ENCODE measurements at places on chromosomes 7 and 10. TPM values are rescaled to one million over a fixed set of nuclear protein-coding genes. Genes with fewer than 3 reads are reported as not detected.

The TUBAL3 gene
- total RNA-seq: not detected

The MYPN gene
- not detected for total RNA-seq

The MSMB gene
- not detected for total RNA-seq

The DPYSL4 gene
- total RNA-seq: 15.0 TPM

The C10orf95 gene
- total RNA-seq: 0.18 TPM

The GIMAP1 gene
- 3.6 TPM for total RNA-seq

The SH2B2 gene
- total RNA-seq: 2.6 TPM

The KLHDC10 gene
- 28.8 TPM for total RNA-seq

The SPDYE1 gene
- total RNA-seq: not detected

DNA sequence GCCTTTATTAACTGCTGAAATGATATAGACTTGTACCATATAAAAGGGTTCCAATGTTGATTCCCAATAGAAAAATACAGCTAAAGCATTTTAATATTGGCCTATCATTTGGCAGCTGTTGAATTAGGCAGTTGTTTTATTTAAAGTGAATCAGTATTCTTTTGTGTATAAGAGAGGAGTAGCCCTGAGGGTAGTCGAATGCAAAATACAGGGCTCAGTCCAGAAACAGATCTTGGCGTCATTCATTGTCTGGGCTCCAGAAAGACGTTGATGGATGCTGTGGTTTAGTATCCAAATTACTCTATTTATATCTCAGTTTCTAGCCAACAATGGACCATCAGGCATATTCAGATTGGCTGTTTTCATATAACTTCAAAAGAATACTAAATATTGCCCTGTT, 193.6 kb downstream of the VTI1A start:
- no peak overlapping the region for H3K4me3 ChIP-seq
- H3K36me3 ChIP-seq: no peaks in the 10 kb centered on the region
- no peaks in the 10 kb centered on the region for H3K4me1 ChIP-seq
- DNase-seq: no peak
- no peak overlapping the region for H3K27ac ChIP-seq

DNA sequence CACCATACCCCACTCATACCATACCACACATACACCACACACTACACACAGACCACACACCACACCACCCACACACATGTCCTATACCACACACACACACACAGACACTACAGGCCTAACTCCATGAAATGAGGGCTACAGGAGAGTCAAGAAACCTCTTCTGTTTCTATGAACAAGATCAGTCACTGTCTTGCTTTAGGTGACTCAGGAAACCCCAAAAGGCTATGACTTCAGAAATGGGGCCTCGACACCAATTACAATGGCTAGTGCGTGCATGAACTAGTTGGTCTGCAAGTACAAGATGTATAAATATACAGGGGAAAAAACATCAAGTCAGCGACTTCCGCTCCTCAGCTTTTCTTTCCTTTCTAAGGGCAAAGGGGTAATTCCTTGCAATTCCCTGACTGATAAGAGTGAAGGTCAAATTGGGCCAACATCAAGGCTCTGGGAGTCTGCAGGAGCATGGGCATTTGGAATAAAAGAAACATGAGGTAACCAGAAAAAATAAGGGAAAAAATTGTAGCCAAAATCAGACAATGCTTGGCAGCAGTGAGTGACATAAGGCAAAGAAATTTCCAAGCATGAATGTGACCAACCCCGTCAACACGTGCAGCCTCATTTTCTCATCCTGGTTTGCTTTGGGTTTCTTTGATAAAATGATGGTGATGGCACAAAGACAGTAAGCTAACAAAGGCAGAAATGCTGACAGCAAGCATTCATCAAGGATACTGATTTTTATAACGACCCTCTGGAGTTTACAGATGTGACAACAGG, 1.5 kb downstream of the PKD1L1 start:
- no peak for DNase-seq
- no peak overlapping the region for H3K27ac ChIP-seq
- H3K36me3 ChIP-seq: no peaks in the 10 kb centered on the region
- peak overlapping the region; percentile 78 for H3K4me3 ChIP-seq
- peaks cover 4% of the 10 kb centered on the region for H3K27me3 ChIP-seq
- H3K4me1 ChIP-seq: peaks cover 65% of the 10 kb centered on the region

GRCh38 chr7:87123105-87123504, 29.1 kb upstream of the DMTF1 start:
- no peaks in the 10 kb centered on the region for H3K27me3 ChIP-seq
- H3K27ac ChIP-seq: no peak overlapping the region

- no peak overlapping the region for H3K4me3 ChIP-seq
- DNase-seq: no peak
- peaks cover 2% of the 10 kb centered on the region for H3K4me1 ChIP-seq
- no peak overlapping the region for H3K27ac ChIP-seq
- no peaks in the 10 kb centered on the region for H3K27me3 ChIP-seq
Measured at GRCh38 chr7:24869572-24869971, 110.4 kb downstream of the OSBPL3 start.

DNA sequence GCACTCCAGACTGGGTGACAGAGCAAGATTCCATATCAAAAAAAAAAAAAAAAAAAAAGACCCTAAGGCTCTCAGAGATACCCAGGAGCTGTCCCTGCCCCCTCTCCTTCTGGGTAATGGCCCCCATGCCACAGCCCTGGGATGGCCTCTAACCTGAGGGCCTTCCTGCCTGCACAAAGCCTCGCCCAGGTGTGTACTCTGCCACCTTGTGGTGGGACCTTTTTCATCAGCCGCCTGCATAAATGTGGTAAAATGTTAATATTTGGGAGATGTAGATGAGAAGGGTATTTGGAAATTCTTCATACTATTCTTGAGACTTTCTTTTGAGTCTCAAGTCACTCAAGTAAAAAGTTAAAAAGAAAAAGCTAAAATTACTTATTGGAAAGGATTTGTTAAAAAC, 46.3 kb upstream of the RNF216 start:
- H3K4me1 ChIP-seq: peaks cover 4% of the 10 kb centered on the region
- peak; percentile 43 for DNase-seq
- H3K36me3 ChIP-seq: peaks cover 5% of the 10 kb centered on the region
- peaks cover 2% of the 10 kb centered on the region for H3K27me3 ChIP-seq
- H3K27ac ChIP-seq: peak overlapping the region; percentile 48
- peak overlapping the region; percentile 37 for H3K4me3 ChIP-seq

DNA sequence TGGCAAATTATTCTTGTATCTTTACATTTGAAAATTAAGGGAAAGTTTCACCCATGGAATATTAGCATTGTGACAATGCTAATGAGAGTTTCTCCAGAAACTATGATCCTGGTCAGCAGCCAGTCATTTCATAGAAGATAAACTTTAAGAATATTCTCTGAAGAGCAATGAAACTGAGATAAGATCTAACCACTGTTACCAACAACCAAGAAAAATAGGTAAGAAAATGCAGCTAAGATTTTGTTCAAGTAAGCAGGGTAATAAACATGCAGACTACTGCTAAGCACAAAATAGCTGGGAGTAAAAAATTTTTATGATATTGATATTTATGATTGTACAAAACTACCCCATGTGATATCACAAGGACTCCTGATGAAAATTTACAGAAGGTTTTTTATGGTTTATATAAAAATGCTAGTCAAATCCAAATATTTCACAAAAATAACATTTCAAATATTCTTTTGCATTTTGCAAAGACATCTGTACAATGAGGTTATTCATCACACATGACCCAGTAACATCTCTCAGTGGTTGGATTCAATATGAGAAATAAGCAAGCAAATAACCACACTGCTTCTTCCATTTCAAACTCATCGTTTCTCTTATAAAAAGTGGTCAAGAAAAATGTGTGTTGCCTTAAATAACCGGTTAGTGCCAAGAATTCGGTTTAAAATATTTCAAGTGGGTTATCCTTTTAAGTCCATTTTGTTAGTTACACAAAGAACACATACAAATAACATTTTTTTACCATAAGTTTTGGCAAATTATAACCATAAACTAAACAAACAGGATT, 251.6 kb downstream of the DIP2C start:
- peaks cover 14% of the 10 kb centered on the region for H3K36me3 ChIP-seq
- H3K27me3 ChIP-seq: peaks cover 7% of the 10 kb centered on the region
- no peaks in the 10 kb centered on the region for H3K4me1 ChIP-seq
- no peak overlapping the region for H3K27ac ChIP-seq
- no peak for DNase-seq
- H3K4me3 ChIP-seq: peak overlapping the region; percentile 79

DNA sequence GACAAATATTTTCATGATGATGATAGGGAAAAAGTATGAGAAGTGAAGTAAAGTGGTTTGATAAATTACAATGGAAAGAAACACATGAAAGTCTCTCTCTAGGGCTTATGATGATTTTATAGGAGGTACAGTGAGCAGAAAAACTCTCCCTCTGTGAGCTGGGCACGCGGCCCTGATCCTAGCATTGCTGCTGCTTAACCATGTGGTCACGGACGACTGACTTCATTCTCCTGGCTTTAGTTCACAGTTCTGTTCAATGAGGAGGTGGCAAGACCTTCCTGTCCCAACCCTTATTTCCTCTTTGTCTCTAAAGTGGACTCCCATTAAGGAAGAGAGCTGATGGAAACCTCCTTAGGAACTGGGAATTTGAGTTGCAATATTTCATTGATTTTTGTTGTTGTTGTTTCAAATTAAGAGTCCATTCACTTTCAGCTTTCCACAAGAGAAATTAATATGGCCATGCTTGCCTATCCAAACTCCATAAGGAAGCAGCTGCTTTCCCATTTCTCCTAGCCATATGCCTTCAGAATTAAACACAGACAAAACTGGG, 8.2 kb upstream of the PON3 start:
- no peak for DNase-seq
- H3K4me1 ChIP-seq: peaks cover 37% of the 10 kb centered on the region
- H3K27me3 ChIP-seq: peaks cover 2% of the 10 kb centered on the region
- H3K36me3 ChIP-seq: peaks cover 17% of the 10 kb centered on the region
- no peak overlapping the region for H3K4me3 ChIP-seq
- H3K27ac ChIP-seq: peak overlapping the region; percentile 72

- DNase-seq: no peak
- H3K27me3 ChIP-seq: no peaks in the 10 kb centered on the region
- H3K4me3 ChIP-seq: no peak overlapping the region
Measured at GRCh38 chr7:84122582-84123360, 71.8 kb downstream of the SEMA3A start.

- peaks cover 13% of the 10 kb centered on the region for H3K36me3 ChIP-seq
- H3K4me1 ChIP-seq: peaks cover 18% of the 10 kb centered on the region
- no peak overlapping the region for H3K27ac ChIP-seq
- H3K27me3 ChIP-seq: peaks cover 20% of the 10 kb centered on the region
- no peak for DNase-seq
- H3K4me3 ChIP-seq: no peak overlapping the region
Measured at GRCh38 chr7:2103071-2103898, 129.5 kb downstream of the MAD1L1 start.

- H3K4me1 ChIP-seq: peaks cover 28% of the 10 kb centered on the region
- peak overlapping the region; percentile 7 for H3K4me3 ChIP-seq
Measured at GRCh38 chr10:43392748-43393147, 16.2 kb downstream of the HNRNPF start.

DNA sequence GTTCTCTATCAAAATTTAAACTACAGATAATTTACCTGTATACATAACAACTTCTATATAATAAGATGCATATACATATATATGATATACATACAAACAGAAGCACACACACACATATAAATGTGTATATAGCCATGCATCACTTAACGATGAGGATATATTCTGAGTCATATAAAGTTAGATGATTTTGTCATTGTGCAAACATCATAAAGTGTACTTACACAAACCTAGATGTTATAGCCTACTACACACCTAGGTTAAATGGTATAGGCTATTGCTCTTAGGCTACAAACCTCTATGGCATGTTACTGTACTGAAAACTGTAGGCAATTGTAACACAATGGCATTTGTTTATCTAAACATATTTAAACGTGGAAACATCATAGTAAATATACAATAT, 937.6 kb upstream of the KCND2 start:
- no peak for DNase-seq
- no peaks in the 10 kb centered on the region for H3K27me3 ChIP-seq
- H3K4me1 ChIP-seq: no peaks in the 10 kb centered on the region
- no peak overlapping the region for H3K27ac ChIP-seq
- no peaks in the 10 kb centered on the region for H3K36me3 ChIP-seq

- H3K27me3 ChIP-seq: no peaks in the 10 kb centered on the region
- no peak for DNase-seq
- H3K4me1 ChIP-seq: no peaks in the 10 kb centered on the region
- no peak overlapping the region for H3K4me3 ChIP-seq
- peaks cover 8% of the 10 kb centered on the region for H3K36me3 ChIP-seq
Measured at GRCh38 chr10:12954866-12955265, 46.6 kb downstream of the CCDC3 start.

DNA sequence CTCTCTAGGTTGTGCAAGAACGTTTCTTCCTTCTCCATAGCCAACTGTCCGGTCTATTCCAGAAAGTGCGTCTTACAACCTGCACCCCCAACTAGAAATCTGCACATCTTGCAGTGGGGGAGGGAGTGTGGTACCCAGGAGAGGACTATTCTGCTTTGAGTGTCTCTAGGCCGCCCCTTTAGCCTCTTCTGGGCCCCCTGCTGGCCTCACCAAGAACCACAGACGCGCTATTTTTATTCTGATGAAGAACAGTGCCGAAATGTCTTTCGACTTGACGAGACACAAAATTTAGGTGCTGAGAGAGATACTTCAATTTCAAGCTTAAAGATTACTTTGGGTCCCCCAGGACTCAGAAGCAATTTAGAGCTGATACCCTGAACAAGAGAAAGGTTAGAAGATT, 1.0 kb downstream of the CNPY1 start:
- H3K4me1 ChIP-seq: peaks cover 9% of the 10 kb centered on the region
- H3K36me3 ChIP-seq: no peaks in the 10 kb centered on the region
- DNase-seq: no peak
- H3K27me3 ChIP-seq: peaks cover 5% of the 10 kb centered on the region
- no peak overlapping the region for H3K27ac ChIP-seq

GRCh38 chr7:23207021-23207420, 25.2 kb downstream of the NUP42 start:
- H3K27ac ChIP-seq: no peak overlapping the region
- H3K27me3 ChIP-seq: no peaks in the 10 kb centered on the region
